ENCODE measurements at places on chromosomes 3 and 15.

- DNase-seq: no peak
Observed at GRCh38 chr15:94671858-94672532, 440.6 kb downstream of the MCTP2 start.

DNA sequence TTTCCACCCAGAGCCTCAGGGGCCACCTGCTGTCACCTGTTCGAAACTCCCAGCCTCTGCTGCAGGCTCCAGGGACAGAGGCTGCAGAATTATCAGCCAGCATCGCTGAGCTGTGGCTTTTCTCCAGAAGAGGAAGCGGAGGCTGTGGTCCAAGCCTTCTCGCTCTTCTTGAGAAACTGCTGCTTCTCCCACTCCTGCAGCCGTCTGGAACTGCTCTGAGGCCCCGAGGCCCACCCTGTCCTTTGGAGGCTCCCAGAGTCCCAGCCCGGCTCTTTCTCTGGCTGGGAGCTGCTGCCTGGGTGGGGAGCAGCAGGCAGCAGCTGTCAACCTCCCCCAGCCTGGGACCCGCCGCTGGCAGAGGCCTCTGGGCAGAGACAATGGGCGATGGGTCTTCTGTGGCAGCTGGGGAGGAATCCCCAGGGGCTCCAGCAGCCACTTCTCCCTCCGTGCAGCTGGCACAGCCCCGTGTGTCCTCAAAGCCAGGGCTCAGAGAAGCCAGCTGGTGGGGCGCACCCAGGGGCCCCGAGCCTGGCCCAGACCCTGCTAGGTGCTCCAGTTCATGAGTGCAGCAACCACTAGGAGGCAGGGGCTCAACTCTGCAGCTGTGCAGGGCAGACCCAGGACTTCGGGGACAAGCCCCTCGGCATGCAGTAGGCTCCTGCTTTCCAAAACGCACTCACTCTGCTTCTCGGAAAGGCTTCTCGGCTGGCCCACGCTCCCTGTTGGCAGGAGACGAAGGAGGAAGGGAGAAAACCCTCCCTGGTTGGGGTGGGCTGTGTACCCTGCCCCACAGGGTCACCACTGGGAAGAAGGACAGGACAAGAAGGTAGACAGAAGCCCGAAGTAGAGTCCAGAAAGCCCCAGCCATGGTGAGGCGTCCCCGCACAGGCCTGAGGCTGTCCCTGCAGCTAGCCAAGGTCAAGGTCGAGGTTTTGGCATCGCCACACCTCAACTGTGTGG is 49.9 kb upstream of the FURIN start:
- no peak for DNase-seq

DNA sequence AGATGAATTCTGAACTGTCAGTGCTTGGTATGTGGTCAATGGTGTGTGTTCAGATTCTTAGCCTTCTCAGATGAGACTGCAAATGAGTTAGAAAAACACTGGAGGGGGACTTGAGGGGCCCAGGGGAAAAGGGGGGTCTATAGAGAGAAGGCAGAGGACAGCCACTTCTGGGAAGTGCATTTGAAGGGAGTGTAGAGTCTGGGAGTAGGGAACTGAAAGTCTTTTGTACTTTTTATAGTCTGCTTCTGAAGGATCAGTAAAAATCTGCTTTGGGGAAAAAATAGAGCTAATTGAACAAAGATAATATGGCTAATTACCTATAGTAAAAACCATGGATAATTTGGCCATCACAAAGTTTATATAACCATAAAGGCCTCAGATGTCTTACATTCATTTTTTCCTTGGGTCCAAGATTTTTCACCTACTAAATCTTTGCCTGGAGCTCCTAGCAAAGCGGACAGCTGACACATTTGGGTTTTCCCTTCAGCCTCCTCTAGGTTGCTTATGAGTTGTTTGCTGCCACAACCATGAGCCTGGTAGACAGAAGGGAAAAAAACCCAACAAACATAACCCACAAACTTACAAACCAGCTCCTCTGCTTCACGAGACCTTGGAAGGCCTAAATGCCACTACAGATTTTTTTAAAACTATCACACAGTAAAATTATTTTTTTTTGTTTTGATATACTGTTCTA is 48.8 kb downstream of the CD86 start:
- DNase-seq: no peak

DNA sequence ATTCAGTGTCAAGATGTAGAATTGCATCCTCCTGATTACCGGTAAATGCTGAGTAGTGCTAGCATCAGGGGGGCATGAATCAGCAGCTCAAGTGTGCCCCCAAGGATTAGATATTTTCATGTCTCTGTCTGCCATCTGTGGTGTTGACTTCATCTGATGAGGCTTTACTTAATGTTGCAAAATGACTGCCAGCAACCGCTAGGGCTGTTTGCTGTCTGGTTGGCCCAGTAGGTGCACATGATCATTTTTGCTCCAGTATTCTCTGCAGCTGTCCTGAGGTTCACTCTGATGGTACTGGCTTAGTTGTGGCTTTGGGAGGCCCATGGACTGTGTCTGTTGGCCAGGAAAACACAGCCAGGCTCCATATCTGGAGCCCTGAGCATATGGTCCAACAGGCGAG is 316.4 kb downstream of the SOX2 start:
- peak; percentile 37 for DNase-seq

GRCh38 chr15:95431518-95431917 is 899.0 kb upstream of the NR2F2 start:
- DNase-seq: no peak

DNA sequence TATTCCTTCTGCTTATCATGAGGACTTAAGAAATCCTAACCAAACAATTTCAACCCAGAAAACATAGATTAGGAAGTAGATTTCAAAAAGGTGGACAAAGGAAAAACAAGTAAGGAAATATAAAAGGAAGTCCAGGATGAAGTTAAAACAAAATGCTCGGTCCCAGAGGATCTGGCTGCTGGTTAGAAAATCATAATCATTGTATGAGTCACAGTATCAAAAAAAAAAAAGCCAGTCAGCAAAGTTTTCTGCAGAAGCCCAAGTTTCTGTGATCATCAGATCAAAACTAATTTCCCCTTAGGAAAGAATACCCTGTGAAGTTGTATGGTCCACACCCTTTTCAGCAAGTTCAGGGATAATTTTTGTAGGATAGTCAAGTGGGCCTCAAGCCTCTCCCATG is 43.0 kb upstream of the LRTM1 start:
- no peak for DNase-seq

DNA sequence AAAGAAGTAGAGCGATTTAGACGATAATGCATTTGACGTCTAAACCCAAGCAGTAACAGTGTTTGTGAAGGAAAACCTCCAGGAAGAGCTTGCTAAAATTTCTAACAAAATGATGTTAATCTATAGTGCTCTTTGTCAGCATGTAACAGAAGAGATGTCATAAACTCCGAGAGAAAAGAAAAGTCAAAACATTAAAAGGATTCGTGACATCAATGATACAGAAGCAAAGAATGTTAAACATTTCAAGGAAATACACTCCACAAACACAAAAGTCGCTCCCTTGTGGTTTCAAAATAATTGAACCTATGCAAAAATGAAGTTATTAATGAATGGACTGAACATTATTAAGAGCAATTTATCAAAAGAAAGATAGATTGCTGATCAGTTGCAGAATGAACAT is 27.9 kb downstream of the AADAC start:
- DNase-seq: no peak

GRCh38 chr3:111800472-111800871 is 58.6 kb upstream of the PHLDB2 start:
- DNase-seq: no peak

GRCh38 chr3:14261229-14261628 is 82.6 kb downstream of the LSM3 start:
- DNase-seq: peak; percentile 76

DNA sequence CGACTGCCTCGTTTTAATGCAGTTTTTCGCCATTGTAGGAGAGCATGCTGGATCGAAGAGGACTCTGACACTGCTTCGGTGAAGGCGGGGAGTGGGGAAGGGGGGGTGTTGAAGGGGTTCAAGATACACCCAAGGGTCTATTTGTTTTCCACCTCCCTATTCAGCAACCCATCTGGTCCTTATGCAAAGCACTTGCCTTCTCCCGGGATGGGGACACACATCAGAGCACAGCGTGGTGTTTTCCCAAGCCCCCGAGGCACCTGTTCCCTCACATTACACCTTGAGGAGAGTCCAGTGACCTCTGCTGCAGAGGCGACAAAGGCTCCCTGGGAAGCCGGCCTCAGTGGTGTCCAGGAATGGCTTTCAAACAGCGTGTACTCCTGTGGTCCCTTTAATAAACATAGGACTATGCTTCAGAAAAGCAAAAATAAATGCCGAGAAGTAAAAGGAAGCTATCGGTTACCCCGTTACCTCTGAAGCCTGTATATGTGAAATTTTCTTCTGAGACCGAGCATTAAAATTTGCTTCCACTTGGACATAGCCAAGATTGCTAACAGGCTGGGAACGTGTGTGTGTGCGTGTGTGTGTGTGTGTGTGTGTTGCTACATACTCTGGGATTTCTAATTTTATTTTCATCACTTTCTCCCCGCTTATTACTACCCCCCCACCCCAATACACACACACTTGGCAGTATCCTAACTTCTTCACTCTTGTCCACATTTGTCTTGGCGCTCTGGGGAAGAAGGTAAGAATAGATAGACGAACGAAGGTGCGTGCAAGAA is 53.2 kb downstream of the CCDC54 start:
- peak; percentile 15 for DNase-seq

DNA sequence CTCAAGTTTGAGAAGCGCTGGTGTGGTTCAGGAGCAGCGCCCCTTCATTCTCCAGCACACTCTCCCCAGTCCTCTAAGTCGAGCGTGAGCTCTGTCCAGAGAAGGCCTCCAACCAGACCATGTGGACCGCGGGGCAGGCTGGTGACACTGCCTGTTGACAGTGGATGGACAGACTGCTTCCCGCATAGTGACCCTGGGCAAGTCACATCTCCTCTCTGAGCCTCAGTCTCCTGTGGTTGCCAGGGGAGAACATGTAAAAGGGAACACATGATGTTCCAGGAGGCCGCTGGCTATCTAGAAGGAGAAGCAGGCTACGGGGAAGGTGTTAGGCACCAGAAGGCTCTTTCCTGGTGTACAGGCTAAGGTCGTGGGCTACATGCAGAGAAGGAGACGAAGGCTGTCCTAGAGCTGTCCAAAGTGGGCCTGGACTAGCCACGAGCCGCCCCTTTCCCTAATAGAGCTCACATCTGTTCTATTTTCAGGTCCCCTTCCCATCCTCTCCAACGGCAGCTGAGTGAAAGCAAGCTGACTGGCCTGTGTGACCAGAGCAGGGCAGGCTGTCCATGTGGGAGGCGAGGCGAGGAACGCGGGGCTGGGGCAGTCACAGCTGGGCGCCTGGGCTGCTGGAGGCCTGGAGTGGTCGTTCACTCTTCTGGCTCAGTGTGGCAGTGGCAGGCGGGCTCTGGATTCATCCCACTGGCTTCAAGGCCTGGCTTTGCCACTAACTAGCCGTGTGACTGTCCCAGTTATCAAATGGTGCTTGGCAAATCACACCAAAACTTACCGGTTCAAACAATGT is 11.1 kb downstream of the ISG20 start:
- DNase-seq: no peak

DNA sequence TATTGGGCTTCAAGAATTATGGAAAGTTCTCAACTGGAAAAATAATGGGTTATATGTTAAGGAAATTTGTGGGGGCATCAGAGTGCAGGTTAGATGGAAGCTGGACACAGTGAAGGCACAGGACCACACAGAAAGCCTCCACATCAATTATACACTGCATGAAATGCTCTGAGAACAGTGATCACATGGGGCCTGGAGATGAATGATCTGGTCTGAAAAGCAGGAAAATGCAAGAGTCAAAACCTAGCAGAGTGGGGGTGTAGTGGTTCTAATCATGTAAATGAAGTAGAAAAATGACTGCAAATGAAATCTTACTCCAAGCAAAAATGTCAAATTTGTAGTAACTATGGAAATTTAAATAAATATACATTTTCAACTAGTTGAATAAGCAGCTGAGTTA is 123.6 kb downstream of the TUSC7 start:
- DNase-seq: no peak

DNA sequence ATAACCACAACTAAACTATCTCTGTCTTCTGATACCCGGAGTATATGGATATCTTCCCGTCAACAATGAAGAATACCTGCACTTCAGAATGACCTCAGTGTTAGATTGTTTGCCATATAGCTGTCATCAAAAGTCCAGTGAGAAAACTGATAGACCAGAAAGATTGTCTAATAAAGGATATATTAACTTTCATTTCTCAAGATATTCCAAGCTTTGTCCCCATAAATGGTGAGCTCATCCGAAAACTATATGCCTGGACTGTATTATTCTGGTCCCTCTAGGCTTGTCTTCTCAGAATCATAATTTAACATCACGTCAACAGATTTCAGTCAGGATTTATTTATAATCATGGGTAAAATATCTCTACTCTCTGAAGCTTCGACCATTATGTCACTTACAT is 100.5 kb downstream of the ATP8B4 start:
- DNase-seq: no peak

- no peak for DNase-seq
Observed at GRCh38 chr3:126021224-126021623, 52.2 kb downstream of the ROPN1B start.

DNA sequence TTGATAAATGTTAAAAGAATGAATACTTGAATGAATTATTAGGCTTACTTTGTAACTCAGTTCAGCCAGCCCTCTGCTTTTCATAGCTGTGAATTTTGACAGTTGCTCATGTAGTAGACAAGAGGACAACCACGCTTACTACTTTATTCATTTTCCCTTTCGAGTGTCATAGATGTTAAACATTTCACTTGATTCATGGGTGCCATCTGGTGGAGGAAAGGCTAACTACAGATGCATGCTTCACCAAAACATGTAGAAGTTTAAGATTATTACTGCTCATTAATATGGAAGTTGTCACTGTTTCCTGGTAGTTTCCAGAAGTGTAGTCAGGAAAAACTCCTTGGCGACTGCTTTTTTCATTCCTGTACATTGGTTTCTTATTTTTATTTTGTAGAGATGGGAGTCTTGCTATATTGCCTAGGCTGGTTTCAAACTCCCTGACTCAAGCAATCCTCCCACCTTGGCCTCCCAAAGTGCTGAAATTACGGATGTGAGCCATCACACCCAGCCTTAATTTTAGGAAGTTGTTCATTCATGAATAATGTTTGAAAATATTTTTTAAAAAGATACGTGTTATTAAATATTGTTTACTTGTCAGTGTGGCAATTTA is 163.2 kb downstream of the B3GALNT1 start:
- peak; percentile 70 for DNase-seq

DNA sequence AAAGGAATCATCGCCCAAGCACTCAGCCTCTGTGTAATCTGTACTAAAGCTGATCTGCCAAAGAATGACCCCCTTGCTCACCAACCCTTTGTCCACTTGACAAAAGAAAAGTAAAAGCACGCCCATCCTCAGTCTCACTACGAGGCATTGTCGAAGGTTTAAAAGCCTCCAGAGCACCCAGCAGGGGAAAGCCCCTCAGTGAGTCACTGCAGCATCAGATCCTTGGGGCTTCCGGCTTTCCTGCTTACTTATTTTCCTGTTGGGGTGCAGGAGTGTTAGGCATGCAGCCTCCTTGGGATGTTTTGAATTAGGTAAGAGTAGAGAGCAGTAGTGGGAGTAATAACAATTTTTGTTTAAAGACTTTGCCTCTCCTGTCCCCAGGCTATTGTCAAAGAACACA is 216.1 kb downstream of the MTHFS start:
- DNase-seq: peak; percentile 86

- DNase-seq: no peak
Observed at GRCh38 chr3:49812916-49813496, 747 bp downstream of the UBA7 start.
